ENCODE measurements at places on chromosomes 7 and 10.

DNA sequence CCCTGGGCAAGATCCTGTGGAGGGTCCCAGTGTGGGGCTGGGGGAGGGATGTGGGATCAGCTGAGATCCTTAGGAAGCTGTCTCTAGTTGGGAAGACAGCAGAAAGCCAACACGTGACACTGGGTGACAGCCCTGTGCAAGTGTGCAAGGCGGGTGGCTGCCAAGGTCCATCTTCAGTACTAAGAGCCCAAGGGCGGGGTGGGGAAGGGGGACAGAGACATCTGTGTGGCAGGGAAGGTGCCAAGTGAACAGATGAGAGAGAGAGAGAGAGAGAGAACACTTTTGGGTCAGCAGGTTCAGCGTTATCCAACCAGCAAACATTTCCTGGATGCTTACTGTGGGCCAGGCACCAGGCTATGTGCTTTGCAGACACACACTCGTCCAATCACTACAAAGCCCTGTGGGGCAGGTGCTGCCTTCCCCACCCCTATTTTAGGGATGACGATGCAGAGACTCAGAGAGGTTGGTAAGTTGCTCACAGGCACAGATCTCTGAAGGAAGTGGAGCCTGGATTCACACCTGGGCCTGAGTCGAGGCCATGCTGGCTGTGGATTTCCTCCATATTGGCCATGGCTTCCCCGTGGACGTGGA lies 135.7 kb downstream of the GRK5 start:
- no peak for DNase-seq

DNA sequence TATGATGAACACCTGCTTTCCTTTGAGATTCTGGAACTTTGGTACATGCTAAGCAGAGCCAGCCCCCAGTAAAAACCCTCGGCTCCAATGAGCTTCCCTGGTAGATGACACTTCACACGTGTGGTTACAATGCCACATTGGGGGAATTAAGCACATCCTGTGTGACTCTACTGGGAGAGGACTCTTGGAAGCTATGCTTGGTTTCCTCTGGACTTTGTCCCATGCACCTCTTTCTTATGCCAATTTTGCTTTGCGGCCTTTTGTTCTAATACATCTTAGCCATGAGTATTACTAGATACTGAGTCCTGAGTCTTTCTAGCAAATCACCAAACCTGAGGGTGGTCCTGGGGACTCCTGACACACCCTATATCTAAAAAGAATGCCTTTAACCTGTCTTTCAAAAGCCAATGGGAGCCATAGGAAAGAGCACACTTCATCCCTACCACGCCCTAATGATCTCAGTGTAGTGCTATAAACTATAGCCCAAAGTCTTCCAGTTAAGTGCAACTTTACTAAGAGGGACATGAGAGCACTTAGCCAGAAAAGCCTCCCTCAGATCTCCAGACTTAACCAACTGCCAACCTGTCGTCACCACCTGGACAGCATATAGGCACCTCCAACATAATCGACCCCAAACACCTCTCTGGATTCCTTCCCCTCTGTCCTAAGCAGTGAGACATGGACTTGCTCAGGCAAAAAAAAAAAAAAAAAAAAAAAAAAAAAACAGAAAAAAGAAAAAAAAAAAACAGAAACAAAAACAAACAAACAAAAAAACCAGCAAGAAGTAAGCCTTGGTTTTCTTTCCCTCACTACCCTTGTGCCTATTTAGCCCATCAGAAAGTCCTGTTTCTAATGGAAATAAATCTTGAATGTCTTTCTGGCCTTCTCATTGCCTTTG lies 37.4 kb downstream of the CCDC6 start:
- no peak for DNase-seq

DNA sequence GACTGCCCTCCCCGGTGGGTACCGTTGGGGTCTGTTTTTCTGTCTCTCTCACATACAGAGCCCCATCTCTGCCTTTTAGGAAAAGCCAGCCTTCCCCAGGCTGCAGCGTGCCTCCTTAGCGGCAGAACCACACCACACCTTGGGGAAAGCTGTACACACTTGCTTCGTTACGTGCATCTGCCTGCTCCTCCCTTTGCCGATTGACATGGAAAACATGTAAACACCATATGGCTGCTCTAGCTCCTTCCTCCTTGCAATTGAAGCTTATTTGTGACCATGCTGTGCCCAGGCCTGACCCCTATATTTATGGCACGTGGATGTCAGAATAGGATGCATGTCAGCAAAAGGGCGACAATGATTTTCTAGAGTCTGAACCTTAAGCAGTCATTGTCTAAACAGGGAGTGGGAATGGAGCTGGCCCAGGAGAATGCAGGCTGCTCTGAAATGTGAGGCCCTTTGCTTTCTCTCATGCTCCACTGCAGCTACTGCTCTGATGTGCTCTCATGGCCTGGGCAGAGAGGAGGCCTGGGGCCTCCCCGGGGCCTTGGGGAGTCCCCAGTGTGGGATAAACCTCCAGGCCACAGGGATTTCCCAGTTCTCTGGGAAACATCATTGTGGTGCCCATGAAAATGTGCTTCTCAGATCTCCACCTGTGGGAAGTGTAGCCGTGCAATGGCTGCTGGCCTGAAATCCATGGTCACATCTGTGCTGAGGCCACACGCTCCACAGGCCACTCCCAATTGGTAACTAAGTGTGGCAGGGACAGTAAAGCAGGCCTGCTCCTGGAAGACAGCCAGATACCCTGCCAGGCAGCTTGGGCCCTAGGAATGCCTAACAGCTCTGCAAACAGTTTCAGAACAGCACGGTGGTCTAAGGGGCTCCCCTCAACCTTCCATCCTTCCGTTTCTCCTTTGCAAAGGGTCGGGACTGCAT lies 18.6 kb downstream of the PDE6C start:
- no peak for DNase-seq

DNA sequence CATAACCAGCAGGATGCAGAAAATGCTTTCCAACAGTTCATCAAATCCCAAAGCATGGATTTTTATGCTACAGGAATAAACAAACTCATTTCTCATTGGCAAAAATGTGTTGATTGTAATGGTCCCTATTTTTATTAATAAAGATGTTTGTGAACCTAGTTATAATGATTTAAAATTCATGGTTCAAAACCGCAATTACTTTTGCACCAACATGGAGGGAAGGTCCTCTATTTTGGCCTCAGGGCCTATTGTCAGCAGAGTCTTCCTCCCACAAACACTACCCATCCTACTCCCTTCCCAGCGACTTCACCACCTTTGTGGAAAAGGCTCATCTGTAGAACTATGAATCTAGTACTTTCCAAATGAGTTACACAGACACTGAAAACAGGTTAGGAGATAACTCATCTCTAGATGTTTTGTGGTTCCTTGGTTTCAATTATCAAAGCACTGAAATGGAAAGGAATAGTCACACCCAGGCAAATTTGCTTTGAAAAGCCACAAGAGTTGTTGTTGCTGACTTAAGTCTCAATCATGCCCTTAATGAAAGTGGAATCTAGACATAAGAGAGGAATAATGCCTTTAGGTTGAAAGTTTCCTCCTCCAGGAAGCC lies 59.4 kb upstream of the FRMD4A start:
- DNase-seq, result no peak

DNA sequence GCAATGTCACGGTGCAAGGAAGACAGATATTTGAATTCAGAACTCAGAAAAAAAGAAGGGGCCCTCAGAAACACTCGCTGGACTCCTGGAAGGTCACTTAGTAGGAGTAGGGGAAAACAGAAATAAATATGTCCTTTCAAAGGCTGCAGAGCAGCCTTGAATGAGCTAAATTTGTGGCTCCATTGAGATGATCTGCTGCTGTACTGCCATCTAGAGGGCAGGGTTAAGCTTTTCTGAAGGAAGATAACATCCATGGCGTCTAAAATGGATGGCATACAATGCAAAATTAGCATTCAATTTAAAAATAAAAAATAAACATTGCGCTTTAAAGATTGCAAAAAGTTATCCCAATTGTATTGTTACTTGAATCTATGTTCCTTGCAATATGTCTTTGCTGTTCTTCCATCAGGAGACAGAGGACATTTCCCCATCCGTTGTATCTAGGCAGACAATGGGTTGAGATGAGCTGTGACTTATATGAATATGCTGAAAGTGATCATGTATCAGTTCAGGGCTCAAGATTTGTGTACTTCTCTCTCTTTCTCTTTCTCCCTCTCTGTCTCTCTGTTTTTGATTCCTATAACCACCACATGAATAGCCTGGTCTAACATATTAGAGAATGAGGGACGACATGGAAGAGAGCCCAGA lies 642.2 kb downstream of the SH2D4B start:
- no peak for DNase-seq

DNA sequence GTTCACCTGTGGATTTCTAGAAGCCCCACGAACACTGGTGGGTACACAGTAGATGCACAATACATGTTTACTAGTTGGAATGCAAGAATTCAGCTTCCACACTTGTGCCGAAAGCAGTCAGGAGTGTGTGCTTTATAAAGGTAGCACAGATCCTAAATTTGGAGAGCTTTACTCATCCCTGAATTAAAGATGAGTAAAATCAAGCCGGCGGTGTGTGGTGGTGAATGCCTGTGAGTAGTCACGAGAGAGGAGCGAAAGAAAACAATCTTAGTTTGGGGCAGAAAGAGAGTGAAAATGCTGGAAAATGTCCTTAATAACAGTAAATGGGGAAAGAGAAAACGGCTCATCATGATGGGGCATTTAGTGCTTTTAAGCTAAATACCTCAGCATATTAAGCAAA lies 13.6 kb upstream of the ENO4 start:
- DNase-seq, result no peak

DNA sequence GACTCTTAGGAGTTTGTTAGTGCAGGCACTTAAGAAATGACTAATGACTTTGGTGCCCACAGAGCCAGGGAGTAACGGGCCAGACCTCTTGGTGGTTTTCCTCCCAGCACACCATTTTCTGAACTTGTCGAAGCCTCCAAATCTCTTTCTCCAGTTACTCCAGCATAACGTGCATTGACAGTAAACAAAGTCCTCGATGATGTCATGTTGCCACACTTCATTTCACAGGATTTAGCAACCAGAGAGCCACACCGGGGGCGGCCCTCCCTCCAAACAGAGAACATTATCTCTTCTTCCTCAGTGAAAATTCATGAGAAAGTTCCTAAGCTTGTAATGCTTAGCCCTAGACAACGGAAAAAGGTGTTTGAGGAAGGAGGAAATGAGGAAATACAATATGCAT lies 4.0 kb upstream of the SVOPL start:
- DNase-seq, result no peak

DNA sequence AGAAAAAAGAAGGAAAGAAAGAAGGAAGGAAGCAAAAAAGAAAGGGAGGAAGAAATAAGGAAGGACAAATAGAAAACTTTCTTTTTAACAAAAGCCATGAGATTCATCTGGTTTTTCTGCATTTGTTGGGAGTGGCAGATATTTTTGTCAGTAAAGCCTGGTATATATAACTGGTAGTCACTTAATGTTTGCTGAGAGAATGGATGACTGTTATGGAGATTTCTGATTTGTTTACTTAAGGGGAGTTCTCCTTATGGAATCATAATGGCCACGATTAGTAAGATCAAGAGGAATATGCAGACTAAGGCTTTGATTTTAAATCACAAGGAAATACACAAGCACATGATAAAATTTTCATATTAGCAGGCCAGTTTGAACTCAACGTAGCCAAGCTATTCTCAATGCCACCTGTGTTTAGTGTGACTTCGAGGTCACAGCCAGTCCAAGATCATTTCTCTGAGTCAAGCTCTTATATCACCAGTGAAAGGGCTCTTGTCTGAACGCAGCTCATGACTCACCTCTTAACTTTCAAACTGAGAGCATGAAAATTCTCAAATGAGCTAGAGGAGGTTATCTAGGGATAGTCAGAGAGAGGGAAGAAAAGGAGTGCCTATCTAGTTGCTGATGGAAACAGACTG lies 445.1 kb upstream of the ZMIZ1 start:
- no peak for DNase-seq

DNA sequence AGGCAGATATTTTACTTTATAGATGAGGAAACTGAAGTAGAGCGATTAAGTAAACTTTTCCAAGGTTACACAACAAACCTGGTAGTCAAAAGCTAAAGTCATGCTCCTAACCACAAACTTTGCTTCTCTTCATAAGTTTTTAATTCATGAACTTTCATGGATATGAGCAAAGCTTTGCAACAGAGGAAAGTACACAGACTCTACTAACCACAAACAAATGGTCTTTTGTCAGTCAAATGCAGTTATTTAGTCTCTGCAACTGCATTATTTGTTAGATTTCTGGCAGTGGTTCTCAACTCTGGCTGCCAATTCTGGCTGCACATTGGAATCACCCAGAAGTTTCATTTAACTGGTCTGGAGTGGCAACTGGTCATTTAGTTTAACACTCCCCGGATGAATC lies 140.6 kb upstream of the TMEM168 start:
- no peak for DNase-seq

GRCh38 chr7:150322114-150322832 lies 882 bp upstream of the LRRC61 start:
- no peak for DNase-seq

DNA sequence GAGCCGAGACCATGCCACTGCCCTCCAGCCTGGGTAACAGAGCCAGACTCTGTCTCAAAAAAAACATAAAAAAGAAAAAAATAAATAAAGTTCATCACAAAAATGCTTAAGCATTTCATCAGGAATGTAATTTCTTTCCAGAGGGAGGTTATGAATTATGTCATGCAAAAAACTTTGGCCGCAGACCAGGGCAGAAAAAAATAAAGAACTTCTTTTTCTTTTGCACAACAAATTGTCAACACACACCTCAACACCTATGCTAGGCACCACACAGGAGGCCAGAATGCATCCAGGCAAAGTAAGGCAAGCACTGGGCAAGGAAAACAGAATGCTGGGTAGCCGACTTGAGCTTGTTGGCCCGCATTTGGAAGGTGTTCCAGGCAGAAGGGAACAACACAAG lies 3.9 kb downstream of the C10orf62 start:
- DNase-seq, result no peak

DNA sequence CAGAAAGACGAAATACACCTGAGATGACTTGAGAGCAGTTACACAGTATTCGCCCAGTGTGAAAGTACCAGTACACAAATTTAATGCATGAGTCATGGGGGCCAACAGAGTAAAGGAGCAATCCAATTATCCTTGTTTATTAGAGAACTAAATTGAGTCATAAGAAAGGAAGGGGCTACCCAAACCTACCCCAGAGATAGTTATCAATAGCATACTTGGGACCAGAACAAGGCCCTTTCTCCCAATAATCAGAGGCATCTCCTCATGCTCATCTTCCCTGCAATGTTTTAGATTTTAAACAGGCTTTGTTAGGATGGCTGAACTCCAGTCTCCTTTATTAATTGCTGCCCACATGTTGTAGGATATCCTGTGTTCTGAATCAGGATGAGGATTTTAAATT lies 239.7 kb upstream of the LRGUK start:
- DNase-seq, result no peak

GRCh38 chr7:30813466-30813865 lies 42.2 kb downstream of the MINDY4 start:
- DNase-seq, result no peak

DNA sequence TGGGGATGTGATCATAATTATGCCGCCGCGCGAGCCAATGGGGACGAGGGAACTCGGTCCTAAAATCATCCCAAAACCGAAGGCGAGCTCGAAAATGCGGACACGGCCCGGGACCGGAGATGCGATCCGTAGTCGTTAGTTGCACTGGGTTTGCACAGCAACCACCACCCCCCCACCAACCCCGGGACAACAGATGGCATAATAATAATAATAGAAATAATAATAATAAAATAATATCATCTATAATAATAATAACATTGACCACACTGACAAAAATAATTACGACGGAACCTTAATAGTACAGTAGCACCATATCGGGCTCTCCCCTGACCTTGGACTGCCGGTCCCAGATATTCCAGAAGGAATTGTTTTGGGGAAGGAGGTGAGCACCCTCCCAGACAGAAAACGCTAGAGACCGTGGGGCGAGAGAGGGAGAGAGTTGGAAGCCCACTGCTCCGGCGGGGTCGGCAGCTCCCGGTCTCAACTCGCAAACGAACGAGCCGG lies 1.1 kb upstream of the EMX2 start:
- DNase-seq, result no peak

Data from substantia nigra (tissue), 51 donors.